Left hindlimb (tissue), 1 donor: ENCODE measurements at places on chromosomes 4 and X.

GRCh38 chrX:68571292-68571609, 72.4 kb downstream of the YIPF6 start:
- no peak for DNase-seq

GRCh38 chr4:25531272-25531671, 124.4 kb upstream of the SLC34A2 start:
- DNase-seq = no peak

- DNase-seq = no peak
Measured at GRCh38 chrX:103716962-103717361, 6.3 kb downstream of the TMEM31 start.

- DNase-seq = no peak
Measured at GRCh38 chrX:133852837-133853356, 132.5 kb downstream of the GPC3 start.

- DNase-seq = no peak
Measured at GRCh38 chr4:5894266-5894665, 1.4 kb upstream of the CRMP1 start.

DNA sequence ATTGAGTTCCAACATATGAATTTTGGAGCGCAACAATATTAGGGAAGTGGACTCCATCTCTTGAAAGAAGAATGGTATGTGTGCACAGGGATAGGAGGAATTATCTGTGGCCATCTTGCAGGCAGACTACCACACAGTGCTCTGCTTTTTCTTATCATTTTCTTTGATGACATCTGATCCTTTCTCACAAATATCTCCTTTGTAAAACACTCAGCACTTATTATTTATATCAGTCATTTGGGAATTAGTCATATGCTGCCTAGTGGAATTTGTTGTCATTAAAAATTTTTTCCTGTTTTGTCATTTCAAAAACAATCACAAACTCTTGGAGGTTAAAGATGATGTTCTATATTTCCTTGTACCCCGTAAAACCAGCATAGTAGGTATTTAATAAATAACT, 444.3 kb upstream of the ATOH1 start:
- DNase-seq = no peak

- no peak for DNase-seq
Measured at GRCh38 chrX:6738518-6739470, 203.9 kb upstream of the VCX3A start.

- no peak for DNase-seq
Measured at GRCh38 chr4:96136056-96136455, 296.2 kb downstream of the PDHA2 start.

DNA sequence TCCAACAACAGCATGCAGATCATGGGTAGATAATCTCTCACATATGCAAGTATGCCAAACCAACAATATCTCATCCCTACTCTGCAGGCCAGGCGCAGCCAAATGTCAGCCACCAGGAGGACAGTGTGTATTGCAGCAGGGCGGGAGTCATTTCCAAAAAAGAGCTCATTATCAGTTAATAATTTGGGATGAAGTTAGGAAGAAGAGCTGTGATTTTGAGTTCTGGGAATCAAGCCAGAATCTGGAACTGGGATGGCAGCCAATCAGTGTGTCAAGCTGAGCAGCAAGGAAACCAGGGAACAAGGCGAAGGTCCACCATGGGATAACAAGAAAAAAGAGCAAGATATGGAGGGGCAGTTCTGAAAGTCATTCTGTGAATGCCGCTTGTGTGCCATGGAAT, 88.2 kb upstream of the CAMK2D start:
- DNase-seq = peak; percentile 40

DNA sequence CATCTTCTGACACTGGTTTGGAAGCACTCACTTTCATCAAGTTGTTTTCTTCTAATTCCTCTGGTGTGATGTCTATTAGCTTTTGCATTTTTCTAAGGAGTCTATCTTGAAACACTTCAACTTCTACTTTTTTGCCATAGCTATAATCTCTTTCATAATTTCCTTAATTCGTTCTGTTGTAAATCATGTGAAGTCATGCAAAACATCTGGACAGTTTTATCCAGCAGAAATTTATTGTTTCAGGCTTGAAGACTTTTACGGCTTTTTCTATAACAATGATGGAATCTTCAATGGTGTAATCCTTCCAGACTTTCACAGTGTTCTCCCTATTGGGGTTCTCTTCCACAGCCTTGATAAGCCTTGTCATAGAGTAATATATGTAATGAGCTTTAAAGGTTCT, 74.9 kb upstream of the PABPC4L start:
- DNase-seq = no peak

DNA sequence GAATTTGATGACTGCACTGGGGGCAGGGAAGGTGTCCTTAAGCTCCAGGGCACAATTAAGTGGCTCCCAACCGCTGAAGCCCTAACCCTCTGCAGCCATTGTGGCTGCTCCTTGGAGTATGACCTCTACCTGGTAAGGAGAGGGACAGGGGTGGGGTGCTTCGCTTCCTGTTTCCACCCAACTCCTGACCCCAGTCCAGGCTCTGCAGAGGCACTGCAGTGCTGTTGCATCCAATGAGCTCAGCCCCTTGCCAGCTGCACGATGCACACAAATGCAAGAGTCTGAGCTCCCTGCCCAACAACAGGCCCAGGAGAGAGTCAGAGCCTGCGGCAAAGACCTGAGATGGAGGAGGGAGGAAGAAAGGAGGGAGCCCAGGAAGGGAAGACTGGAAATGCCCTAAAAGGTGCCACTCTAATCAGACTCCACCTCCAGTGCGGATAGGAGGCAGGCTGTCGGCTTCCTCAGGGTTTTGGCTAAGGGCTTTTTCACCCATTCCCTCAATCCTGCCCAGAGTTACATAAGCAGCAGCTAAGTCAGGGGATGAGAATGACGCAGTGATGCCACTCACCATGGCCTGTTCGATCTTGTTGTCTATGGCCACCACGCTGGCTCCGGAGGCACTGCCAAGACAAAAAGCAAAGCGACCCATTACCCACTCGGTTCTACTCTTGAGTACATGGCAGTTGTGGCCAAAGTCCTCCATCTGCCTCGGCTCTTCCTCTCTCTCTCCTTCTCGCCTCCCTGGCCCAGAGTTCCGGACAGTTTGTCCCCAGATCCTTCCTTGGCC, 60.1 kb downstream of the TSC22D3 start:
- no peak for DNase-seq
